ENCODE measurements at places on chromosomes 7 and 10.
A peak's percentile ranks its signal among the peaks of the same experiment; 100 is the strongest.

- DNase-seq = no peak
Measured at GRCh38 chr10:74383642-74384041, 232.6 kb downstream of the ADK start.

DNA sequence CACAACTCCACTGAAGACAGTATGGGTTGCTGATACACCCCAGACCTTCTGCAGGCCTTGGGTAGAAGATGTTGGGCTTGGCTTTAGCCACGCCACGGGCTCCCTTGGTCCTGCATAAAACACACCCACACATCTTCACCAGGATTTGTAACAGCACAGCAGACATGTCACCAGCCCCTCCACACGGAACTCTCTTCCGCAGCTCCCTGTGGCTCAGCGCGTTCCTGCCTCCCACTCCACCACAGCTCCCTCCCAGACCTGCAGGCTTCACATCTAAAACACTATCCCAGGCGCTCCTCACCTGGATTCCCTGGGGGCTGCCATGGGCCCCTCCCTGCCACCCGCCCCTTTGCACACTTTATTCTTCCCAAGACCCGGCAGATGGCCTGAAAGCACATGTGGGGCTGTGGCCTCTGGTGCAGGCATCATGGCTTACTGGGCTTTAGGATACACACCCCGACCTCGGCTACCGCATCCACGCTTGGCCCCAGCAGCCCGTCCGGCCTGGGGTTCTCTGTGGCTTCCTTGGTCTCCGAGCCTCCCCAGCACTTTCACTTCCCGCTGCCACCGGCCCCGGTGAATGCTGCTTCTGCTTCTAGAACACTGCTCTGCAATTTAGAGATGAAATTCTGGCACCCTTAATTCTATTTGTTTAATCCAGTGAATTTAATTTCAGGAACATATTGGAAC is 432.9 kb downstream of the DNAJB6 start:
- DNase-seq = no peak

DNA sequence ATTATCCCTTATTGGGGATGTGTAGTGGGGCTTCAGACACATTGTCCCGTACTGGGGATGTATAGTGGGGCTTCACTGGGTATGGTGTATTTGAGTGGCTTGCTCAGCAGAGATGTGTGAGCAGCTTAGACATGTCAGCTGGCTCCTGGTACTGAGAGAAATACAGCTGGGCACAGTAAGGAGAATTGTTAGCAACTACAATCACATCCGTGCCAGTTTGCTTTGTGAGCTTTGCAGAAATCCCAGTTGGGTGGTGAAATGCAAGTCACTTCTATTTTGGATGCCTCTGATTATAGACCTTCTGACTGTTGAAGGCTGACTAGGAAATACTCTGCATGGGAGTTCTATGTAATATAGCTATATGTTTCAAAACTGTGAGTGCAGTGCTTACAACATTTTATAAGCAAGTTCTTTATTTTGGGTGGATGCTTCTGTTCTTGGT is 10.8 kb downstream of the CCNY start:
- no peak for DNase-seq

DNA sequence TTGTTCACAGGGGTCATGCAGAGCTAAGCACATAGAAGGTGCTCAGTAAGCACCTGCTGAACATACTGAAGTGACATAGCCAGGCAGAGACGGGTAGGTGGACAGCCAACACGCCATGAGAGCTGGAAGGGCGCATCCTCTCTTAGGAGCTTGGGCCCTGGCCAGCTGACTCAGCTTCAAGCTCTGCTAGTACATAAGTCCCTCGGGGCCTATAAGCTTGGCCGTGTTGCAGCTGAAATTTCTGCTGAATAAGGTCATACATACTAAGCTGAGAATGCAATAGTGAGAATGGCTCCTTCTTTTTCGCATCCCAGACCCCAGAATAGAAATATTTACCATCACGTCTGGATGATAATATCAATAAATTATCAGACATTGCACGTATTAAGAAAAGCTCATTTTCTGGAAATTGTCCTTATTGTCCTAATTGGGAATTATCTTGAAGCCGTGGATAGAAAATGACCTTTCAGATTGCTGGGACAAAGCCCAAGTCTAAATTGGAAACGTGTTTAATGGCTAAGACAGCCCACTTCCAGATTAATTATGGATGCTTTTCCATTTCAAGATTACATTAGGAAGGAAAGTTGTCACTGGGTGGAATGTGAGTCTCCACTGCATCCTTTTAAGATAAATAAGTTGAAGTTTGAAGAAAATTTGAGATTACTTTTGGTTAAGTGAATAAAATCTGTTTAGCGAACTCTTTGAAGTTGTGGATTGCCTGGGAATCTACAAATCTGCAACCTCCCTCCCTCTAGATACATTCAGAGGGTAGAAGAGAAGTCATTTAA is 287.1 kb upstream of the C7orf33 start:
- DNase-seq = no peak

DNA sequence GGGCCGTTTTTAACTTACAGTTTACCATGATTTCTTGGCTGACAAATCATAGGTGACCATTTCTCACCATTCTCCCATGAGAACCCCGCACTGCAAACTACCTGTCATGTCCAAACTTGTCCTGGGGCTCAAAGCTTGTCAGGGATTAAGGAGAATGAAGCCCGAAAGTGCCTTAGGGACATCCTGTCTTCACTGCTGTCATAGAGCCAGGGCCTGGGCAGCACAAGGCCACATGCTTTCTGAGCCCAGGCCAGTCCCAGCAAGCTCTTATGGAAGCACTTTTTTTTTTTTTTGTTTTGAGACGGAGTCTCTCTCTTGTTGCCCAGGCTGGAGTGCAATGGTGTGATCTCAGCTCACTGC is 33.9 kb downstream of the CCM2 start:
- no peak for DNase-seq

GRCh38 chr10:99619090-99619800 is 994 bp downstream of the SLC25A28 start:
- peak; percentile 11 for DNase-seq

DNA sequence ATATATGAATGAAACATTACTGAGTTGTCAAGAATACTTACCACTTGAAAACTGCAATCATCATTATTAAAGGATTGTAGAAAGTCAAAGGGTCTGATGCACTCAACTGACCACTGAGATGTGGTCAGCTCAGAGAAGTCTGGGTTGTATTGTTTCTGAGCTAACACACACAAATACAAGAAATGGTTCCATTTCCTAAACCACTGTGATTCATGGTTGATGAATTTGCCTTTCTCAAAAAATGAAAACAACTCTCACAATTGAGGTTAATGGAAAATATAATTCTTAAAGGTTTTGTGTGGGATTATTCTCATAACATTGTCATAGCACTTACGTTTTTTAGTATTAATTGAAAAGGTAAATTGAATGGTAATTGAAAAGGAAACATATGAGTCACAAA is 45.6 kb upstream of the TAS2R16 start:
- no peak for DNase-seq

DNA sequence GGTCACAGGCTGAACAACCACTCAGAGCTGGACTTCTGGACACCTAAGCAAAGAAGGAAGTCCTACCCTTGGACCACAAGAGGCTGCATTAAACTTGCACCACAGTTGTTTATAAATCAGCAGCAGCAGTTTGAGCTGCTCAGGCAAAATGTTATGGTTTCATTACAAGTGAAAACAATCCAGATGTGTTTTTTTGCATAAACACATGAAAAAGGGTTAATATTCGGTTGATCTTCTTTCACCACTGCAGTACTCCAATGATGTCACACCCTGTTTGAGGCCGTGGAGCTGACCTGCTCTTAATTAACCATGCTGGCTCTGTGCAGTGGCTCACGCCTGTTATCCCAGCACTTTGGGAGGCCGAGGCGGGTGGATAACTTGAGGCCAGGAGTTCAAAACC is 490.8 kb upstream of the CELF2 start:
- DNase-seq = no peak

- DNase-seq = peak; percentile 52
Measured at GRCh38 chr10:22345301-22346095, at the start of gene SPAG6. TSS of gene SPAG6 (plus strand) at chr10:22345496. CDS start at chr10:22345612, 116 bp downstream.

DNA sequence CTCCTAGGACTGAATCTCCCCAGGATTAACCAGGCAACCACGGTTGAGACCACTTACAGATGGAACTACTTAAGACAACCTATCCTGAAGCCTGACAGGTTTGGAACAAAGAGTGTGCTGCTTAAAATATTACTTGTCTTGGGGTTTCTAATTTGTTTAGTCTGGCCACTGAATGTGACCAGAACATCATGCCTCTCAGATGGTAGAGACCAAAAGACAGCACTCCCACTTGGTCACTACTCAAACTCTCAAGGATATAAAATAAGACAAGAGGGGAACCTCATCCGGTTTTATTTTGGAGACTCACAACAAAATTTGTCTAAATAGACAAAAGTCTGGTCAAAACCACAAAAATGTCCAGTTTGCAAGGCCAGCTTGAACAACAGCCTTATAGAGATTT is 15.3 kb downstream of the MRPL32 start:
- DNase-seq = no peak

DNA sequence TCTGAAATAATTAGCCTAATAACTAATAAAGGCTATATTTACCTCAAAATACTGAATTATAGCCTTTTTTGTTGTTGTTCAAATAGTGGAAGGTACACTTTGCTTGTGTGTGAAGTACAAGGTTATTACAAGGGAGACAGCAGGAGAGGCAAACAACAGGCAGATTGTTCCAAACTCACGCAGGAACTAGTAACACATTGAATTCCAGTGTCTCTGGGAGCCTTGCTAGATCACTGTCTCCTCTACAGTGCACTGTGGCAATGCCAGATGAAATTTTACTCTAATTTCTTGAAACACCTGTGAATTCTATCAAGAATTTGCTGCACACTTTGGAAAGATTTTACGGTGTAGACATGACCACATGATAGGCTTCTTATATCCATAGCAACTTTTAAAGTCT is 112.6 kb downstream of the MDFIC start:
- DNase-seq = no peak

DNA sequence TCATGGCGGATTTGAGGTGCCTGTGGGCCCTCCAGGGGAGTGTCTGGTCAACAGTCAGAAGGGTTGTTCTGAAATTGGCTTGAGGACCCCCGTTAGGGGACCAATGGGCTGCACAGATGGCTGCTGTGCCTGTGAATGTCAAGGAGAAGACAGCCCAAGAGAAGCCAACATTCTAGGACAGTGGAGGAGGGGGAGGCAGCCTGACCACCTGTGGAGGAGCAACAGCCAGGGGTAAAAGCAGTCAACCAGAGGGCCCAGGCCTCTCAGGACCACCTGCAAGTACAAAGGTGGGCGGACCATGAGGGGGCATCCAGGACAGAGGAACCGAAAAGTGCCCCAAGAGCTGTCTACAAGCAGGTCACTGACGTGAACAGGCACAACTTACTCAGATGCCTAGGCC is 76.6 kb downstream of the VSTM4 start:
- no peak for DNase-seq

DNA sequence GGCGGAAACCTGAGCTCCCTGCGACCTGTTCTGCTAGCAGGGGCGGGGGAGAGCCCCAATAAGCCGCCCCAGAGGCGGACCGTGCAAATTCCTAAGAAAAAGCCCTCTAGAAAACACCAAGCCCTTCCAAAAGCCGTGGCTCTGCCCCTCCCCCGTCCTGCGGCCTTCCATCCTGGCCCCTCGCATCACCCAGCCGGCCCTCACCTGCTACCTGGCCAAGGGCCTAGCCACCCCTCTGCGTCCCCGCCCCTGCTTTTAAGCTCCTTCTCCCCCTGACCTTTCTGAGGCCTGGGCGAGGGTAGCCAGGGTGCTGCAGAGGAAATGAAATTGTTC is 24.9 kb downstream of the SKIDA1 start:
- no peak for DNase-seq

DNA sequence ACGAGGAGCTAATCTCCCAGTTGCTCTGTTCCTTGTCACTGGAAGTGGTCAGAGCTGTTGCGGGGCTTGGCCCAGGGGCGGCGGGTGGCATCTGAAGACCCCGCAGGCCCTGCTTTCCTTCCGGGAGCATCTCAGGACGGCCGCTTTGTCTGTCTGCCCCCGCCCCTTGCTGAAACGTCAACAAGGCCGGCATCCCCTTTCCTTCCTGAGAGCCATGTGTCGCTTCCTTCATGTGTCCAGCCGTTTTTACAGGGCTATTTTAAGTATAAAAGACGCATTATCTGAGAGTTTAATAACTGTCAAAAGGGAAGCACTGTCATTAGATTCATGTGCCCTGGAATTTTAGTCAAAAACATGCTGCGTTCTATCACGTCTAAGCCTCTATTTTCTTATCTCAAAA is 110.4 kb downstream of the CUX1 start:
- no peak for DNase-seq

DNA sequence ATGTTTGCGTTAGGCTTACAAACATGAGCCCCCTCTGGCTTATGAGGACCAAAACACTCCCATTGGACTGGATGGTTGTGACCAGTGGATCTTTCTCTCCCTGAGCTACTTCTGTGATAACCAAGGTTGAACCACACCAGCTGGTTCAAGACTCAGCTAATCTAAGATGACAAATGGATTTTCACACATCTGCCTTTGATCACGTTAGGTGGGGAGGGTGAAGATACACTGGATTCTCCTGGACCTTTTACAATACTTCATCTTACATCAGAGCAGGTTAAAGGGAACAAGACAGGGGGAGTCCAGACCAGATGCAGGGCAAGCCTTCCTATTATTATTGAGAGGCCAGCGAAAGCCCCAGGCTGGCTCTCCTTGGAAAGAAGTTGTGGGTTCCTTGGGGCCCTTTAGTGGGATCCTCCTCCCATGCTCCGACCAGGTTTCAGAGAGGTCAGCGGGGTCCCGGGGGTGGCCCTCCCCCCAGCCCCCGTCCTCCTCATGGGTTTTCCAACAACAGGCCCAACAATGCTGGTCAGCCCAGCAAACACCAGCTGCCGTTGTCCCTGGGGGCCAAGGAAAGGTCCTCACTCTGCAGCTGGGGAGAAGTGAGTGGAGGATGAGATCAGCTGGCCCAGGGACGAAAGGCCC is 2.8 kb downstream of the GFRA1 start:
- DNase-seq = no peak

DNA sequence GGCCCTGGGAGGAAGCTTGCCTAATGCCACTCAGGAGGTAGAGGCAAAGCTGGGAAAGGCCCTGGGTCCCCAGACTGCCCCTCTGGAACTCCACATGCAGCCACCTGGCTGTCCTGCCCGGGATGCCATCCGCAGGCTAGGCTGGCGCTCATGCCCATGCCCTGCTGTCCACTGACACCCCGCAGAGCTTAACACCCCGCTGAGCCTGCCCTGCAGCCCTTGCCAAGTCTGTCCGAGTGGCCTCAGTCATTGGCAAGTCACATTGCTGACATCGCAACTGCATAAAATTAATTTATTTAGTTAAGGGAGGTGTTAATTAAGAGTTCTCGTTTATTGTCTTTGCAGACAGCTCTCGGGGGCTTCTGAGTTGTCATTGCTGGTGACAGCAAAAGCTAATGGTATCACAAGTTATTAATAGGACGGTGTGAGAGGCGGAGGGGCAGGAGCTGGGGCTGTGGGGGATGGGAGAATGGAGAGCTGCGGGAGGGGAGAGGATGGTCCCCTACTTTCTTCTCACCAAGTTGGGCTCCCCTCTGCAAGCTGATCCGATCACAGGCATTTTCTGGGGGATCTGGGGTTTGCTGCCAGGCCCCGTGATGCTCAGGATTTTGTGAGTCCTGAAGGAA is 55.6 kb upstream of the PCBD1 start:
- no peak for DNase-seq

GRCh38 chr10:55203319-55203718 is 402.3 kb upstream of the PCDH15 start:
- DNase-seq = no peak

All from activated CD4-positive, alpha-beta T cell treated with anti-CD3 and anti-CD28 coated beads, Interleukin-2, amount 10 ng/mL, durations not matched to agents 7 days and 5 days (primary cell).